ENCODE measurements at places on chromosomes 4 and X.

- no peak for DNase-seq
Observed at GRCh38 chrX:134999469-134999868, 8.7 kb downstream of the SMIM10 start.

GRCh38 chrX:29488919-29489318, 726.4 kb upstream of the MAGEB2 start:
- no peak for DNase-seq

GRCh38 chr4:26909369-26909768, 48.7 kb downstream of the STIM2 start:
- DNase-seq: no peak

- DNase-seq: no peak
Observed at GRCh38 chr4:170307182-170307581, 217.4 kb upstream of the AADAT start.

GRCh38 chrX:110159865-110160264, 157.0 kb downstream of the TMEM164 start:
- no peak for DNase-seq

DNA sequence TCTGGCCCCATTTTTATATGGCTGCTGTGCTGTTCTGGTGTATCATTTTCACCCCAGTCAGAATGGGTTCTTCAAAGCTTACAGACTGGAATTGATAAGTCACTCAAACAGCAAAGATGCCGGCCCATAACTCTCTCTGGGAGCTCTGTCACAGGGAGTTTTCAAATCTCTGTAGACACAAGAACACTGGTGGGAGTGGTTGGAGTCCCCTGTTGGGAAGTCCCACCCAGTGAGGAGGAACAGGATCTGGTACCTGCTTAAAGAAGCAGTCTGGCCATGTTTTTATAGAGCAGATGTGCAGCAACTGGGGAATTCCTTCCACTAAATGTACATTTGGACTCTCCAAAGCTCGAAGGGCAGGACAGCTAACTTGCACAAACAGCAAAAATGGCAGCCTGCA, 69.3 kb upstream of the UGT2B7 start:
- no peak for DNase-seq

DNA sequence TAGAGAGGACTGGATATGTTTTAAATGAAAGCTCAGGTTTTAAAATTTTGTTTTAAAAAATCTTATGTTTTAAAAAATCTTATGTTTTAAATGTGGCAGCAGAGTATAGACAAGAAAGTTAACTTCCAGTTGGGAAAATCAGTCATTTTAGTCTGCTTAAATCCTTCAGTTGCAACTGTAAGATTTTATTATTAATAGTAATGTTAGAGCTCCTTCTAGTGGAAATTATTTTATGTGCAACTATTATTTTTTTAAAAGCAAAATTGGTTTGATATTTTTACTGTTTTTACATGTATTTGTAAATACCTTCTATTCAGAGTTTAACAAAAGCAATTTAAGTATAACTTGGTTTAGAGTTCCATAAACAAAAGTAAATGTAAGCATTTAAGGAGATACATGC, 8.5 kb upstream of the NUDT6 start:
- DNase-seq: no peak

- no peak for DNase-seq
Observed at GRCh38 chr4:117164338-117164737, 79.0 kb upstream of the TRAM1L1 start.

DNA sequence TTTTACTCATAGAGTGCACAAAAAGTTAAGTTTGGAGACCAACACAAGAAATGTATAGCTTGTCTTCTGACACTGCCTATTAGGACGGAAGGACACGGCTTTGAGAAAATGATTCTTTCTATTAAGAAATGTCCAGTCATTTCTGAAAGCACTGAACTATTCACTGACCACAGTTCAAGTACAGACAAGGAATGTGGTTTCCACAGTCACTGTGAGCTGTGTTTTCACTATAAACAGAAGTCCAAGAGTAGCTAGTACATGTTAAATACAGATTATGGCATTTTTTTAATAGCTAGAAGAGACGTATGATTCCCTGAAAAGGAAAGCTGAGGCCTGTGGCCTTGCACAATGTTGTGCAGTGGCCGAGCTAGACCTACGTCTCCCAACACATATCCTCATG, 115.1 kb upstream of the GPM6A start:
- DNase-seq: no peak

DNA sequence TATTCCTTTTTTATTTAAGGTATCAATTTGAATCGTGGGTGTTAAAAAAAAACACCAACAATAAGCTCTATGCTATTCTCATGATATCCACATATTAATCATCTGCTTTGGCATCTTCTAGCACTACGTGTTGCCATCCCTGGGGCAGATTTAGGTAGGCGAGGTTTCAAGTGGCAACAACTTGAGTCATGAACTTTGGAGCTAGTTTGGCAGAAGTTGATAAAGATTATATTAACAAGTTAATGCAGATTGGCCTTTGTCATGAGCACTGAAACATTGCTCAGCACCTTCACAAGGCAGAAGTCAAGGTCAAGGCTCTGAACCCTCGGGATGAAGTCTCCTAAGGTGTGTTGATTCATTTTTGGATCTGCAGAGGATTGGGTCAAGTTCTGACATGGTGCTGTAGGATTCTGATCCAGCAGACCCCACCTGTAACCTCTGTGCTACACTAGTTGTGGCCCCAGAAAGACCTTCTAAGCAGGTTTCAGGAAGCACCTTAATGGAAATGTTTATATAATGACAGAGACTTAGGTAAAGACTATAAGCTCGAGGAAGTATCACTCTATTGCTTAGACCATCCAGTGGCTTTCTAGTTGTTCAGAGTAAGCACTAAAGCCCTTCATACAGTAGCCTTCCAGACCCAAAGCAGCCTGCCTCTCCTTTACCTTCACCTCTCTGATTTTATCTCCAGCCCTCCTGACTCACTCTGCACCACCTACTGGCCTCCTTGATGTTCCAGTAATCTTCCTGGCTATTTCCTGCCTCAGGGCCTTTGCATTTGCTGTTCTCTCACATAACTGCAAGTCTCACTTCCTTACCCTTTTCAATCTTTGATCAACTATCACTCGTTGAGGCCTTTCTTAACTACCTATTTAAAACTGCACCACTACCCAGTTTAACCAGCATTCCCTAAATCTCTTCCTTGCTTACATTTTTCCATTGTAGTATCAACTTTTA, 117.0 kb upstream of the SLC4A4 start:
- DNase-seq: no peak

GRCh38 chr4:118086344-118086743, 52.1 kb downstream of the NDST3 start:
- no peak for DNase-seq

Measured in stimulated activated CD8-positive, alpha-beta memory T cell treated with anti-CD3 and anti-CD28 coated beads, Interleukin-15, amount 100 ng/mL, for 4 hours (primary cell).